ENCODE measurements at places on chromosomes 4 and X.

- DNase-seq: no peak
These were observed 2.8 kb downstream of the SFRP2 start for GRCh38 chr4:153785910-153786721.

- DNase-seq: no peak
These were observed 25.8 kb downstream of the ADRA2C start for GRCh38 chr4:3791910-3792542.

DNA sequence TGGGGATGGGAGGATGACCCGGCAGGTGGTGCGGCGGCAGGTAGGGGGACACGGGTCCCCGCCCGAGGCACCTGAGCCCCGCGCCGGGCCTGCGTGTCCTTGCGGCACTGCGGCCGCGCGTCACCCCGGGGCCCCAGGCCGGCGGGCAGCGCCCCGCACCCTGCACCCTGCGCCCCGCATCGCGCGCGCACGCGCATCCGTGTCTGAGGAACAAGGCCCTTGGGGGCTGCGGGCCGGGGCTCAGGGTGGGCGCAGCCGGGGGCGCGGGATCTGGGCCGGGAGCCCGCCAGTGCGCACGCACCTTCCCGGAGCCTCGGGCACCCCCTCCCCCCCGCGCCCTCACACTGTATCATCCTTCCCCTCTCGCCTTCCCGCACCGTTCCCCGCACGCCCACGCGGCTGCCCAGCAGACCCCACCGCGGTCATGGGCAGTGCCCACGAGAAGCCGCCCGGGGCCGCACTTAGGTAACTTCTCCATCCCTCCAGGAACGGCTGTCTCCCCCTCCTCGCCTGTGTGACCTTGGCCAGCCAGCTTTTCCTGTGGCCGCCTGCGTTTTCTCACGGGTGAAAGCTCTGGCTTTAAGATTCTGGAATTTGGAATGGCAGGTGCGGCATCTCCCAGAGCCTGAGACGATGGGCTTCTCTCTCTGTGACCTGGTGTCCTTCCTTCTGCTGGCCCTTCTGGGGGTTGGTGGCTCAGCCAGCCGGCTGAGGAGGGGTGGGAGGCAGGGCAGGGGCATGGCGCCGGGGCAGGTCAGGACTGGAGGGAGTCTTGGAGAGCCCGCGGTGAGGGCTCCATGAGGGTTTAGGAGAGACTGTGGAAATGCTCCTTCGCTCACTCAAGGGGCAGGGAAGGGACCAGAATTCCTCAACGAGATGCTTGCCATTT, 748 bp downstream of the ATP2B3 start:
- DNase-seq: no peak

DNA sequence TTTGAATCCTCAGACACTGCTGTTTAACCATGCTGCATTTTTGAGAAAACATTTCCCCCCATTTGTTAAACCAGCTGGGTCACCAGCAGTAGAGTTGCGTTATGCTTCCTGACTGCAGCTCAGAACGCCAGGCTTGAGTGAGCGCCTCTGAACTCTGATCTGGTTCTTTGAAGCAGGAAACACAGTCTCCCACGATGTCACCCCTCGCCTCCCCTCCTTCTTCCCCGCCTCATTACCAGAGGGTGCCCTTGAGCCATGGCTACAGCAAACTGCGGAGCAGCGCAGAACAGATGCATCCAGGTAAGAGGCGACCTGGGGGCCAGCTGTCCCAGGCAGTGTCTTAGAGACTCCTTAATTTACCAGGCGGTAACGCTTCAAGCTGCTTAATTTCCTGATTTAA, 78.4 kb downstream of the REPS2 start:
- DNase-seq: no peak

DNA sequence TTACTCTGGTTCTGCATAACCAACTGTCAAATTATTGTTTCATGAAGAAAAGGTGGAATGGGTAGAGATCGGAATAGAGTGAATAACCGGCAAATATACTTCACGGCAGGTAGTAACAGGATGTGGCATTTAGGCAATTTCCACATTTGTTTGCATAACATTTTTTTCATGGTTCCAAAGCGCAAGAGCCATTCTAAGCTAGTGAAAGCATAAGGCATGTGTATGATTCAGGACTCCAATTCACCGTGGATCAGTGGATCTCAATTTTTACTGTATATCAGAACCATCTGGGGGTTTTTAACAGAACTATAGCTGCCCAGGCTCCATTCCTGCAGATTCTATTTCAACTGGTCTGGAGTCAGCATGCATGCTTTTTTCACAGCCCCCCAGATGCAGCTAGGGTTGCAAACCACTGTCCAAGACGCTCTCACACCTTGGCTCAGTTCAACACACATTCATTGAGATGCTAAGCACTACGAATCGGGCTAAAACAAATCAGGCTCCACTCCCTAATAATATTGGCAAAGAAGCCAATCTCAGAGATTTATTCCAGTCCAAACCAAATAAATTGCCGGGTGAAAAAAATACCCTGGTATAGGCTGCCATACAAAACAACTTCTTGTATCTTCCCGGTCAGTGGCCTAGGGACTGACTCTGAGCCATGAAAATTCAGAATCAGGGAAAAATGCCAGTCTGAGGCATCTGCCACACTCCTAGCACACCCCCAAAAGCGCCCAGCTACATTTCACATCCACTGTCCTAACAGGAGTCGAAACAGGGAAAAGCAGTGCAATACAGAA, 30.0 kb downstream of the AFAP1 start:
- DNase-seq: no peak

DNA sequence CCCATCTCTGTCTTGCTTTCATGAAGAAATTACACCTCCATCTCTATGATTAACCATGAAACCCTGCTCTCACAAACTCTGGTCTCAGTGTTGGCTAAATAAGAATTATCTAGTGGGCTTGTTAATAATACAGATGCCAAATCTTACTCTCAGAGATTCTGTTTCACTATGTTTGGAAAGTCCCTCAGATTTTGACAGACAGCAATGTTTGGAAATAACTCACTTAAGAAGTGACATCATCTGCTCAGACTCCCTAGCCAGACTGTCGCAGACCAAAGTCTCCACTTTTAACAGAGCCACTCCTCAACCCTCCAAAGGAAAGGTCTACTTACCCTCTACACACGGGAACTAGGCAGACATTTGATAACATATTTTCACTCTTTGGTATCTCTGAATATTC, 328.5 kb upstream of the FGF16 start:
- DNase-seq: no peak

DNA sequence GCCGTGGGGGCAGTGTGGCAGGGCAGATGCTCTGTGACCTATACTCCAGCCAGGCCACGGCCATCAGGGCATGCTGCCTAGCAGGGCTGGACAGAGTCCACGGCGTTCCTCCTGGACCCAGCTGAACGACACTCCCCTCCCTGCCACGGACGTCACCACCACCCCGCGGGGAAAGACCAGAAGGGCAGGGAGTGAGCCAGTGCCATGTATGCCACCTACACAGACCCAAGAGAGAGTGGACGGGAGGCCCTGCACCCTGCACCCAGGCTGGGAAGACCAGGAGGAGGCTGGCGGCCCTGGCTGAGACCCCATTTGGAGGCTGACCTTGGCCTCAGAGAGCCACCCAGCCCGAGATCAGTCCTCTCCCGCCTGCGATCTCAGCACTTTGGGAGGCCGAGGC, 101.9 kb downstream of the FAM53A start:
- DNase-seq: no peak

GRCh38 chrX:35670889-35671288, 127.3 kb upstream of the MAGEB16 start:
- no peak for DNase-seq

DNA sequence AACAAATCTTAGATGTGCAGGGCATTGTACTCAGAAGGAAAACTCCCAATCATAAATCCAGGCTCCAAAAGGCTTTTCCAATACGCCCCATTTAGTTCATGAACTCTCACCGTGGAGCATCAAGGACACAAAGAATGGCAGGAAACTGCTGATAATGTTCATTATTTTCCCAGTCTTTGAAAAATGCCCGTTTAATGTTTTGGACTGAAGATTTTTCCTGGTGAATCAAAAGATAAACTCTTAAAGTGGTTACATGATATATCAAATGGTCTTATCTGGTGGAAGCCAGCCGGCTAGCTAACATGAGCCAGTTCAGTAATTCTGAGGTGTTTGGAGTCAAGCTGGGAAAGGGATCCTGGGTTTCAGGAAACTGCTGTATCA, 62.1 kb upstream of the AP1S2 start:
- no peak for DNase-seq

DNA sequence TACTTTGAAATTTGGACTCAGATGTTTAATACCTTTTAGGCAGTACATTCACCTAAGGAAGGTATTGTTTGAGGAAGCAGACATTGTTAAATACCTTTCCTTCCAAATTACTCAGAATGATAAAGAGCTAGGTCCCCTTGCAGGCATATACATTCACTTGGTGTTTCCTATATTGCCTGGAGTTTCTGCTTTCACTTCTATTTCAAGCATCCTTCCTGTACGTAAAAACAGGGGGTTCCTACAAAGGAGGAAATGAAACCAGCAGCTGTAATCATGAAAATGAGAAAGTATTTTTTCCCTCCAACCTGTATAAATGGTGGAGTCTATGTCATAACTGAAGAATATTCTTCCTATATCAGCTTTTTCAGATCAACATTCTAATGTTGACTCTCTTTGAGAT, 90.4 kb upstream of the RASGEF1B start:
- DNase-seq: no peak

DNA sequence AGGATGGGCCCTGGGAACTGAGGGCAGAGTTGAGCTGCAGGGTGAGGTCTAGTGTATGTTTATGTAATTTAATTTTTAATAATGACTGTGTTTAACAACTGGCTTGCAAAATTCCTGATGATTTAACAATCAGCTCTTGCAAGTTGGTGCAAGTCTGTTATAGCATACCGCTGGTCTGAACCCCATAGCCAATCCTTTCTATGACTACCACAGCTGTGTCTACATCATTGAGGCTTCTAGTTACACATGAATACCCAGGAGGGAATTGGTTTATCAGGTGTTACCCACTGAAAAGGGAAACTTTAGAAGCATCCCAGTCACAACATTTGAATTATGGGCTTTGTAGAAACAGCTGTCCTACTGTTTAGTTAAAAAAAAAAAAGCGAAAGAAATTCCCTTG, 38.3 kb downstream of the SUPT20HL1 start:
- DNase-seq: no peak

GRCh38 chrX:68183612-68184214, 249.6 kb downstream of the OPHN1 start:
- no peak for DNase-seq

DNA sequence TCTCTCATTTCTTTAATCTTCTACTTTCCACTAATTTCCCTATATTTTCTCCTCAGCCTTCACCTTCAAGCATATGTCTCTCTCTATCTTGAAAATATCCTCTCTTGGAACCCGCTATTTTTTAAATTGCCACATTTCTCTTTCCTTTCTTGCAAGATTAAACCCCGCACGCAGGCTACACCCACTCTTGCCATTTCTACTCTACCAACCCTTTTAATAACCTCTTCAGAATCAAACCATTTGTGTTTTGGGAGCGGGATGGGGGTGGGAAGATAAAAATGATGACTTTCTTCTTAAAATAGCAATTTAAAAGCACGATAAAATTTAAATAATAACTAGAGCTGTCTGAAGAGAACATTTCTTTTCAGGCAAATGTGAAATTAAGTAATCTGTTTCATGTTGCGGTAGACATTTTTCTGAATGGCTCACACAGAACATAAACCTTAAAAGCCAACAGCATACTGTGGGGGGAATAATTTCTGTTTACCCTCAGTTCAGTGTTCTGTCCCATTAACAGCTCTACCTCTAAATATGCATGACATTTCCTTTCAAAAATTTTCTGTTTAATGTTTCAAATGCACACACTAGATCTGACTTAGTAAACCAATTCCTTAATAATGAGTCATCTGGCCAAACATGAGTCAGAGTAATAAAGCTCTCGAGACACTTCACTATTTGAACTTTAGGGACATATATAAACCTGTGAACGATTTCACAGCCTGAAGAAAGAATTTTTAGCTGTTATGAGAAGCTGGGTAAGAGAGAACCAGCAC, 20.5 kb downstream of the ARSJ start:
- DNase-seq: no peak

- DNase-seq: no peak
These were observed 7.6 kb downstream of the MAMLD1 start for GRCh38 chrX:150370589-150371312.

DNA sequence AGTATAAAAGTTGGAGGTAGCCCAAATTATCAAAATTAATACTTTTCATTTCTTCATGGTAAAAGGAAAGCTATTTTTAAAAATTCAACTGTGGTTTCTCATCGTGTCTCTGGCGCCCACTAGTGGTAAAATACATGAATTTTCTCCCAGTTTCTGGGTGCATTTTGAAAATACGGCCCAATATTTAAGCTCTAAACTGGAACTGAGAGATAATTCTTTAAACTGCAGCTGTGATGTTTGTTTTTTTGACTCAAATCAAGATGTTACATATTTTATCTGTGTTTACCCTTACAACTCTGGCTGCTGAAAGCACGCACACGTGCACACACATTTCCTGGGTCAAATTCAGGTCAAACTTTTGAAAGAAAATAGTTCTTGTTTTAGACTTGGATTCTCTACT, 123.9 kb upstream of the ACSL4 start:
- no peak for DNase-seq

- DNase-seq: no peak
These were observed 6.7 kb downstream of the LAMP2 start for GRCh38 chrX:120462370-120462769.

DNA sequence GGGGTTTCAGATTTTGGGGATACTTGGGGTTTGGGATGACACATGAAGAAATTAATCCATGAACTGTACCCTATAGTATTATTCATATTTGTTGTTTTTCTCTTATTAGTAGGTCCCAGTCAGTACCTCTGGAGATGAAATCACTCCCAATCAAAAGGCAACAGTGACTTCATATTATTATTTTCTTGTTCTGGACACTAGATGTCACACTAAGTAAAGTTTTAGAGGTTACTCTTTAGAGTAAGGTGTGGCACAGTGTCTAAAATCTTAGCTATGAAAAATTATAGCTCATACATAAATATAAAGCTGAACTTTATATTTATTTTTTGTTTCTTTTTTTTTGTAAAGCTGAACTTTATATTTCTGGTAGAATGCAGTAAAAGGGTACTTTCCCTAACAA, 35.1 kb downstream of the FAM114A1 start:
- DNase-seq: no peak

DNA sequence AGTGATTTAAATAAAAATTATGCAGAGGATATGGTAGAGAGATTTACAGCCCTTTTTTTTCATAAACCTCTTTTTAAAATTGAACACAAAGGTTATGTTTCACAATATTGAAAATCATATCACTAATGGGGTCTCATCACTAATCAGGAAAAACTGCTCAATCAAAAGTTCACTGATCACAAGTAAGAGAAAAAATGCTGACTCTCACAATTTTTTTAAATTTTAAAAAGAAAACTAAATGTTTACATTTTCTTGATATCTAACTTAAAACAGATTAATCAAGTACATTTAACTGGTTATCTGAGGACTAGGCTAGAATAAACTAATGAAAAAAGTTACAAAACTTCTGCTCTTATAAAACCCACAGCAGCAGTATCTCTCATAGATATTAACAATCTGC, 8.5 kb downstream of the LAMTOR3 start:
- DNase-seq: no peak
